NCI-H1436 treated with DMSO at 0.1 percent for 48 hours (cell line): ENCODE measurements at places on chromosomes 5 and 9.

DNA sequence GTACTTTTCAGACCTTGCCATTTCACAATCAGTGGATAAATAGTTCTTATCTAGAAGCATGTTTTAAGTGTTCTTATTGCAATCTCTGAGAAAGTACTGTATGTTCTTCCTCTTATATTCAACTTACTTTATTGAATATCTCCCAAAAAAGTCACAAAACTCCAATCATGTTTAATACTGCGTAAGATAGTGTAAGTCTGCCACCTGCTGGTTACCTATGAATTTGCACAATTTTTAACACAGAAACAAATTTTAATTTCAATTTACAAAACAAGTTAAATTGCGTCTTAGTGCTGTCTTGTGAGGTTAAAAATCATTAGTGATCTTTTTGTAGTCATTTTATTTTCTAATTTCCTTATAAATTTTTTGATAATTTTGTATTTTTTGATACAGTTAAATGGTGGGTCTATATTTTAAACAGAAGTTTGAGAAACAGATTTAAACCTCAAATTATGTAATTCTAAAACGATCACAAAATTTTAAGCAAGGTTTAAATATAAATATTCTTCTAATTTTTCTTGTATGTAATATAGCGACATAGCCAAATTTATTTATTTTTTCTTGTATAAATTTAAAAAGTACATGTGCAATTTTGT is 115.8 kb downstream of the EMB start:
- no peak for DNase-seq

- no peak for DNase-seq
Measured at GRCh38 chr5:38347040-38347763, 88.8 kb downstream of the EGFLAM start.

GRCh38 chr5:20574576-20574975 is 586.6 kb upstream of the CDH18 start:
- no peak for DNase-seq

GRCh38 chr5:99063737-99064136 is 134.9 kb upstream of the CHD1 start:
- DNase-seq, result no peak

- DNase-seq, result no peak
Measured at GRCh38 chr9:68704814-68705530, at the start of gene PIP5K1B. PIP5K1B (plus strand) TSS chr9:68705240; CDS start chr9:68822615, 117,375 bp downstream.

- DNase-seq, result no peak
Measured at GRCh38 chr5:38257308-38258041, 884 bp upstream of the EGFLAM start.

- DNase-seq, result no peak
Measured at GRCh38 chr5:126514558-126515141, 80.4 kb downstream of the ALDH7A1 start.

DNA sequence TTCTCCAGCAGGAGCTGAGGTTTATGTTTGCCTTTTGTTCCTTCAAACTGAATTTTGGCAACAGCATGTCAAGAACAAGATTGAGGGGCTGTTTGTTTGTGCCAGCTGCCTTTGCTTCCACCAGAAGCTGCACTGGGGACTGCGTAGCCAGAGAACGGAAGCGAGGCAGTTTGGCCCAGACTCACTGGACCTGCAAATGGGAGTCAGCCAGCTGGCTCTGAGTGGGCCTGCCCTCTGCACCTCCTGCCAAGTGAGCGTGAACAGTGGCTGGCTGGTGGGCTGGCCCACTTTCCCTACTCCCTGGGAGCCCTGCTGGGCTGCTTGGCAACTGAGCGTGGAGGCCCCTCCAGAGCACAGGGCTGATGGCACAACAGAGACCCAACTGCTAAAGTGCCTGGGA is 111.6 kb downstream of the GALNT10 start:
- no peak for DNase-seq

DNA sequence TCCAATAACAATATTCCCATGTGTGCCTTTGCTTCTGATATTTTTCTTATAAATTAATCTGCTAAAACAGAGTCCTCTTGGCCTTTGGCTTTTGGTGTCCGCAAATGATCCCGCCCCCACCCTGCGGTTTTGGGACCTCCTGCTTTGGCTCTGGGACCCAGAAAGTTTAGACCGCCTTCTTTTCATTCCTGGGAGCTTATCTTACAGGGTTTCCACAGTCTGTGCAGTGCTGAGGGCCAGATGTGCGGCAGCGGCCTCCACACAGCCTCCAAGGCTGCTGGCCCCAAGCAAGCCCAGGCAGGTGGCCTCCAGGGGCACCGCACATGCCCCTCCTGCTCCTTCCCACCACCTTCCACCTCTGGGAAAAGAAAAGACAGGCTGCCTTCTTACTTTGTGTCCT is 191.5 kb downstream of the ERCC6L2 start:
- DNase-seq, result no peak

DNA sequence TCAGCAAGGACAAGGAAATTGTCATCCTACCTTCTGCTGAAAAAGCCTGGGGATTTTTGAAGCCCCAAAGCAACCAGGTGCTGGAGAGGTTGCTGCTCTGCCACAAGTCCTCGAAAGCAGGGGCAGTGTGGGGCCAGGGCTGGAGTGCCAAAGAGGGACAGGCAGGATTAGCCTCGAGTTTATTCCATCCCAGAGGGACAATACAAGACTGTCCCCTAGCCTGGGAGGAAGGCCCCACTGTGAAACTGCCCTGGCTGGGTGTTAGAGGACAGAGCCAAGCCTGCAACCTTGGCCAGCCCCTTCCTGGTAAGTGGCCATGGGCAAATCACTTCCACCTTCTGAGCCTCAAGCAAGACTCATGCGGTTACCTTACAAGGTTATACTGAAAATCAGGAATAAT is 55.1 kb downstream of the WHRN start:
- DNase-seq, result no peak

- DNase-seq, result no peak
Measured at GRCh38 chr9:110106661-110107060, 101.3 kb downstream of the C9orf152 start.

GRCh38 chr5:148939676-148940075 is 113.3 kb downstream of the ADRB2 start:
- no peak for DNase-seq
